Naive thymus-derived CD8-positive, alpha-beta T cell (primary cell): ENCODE measurements at places on chromosomes 5 and 9. TPM values are rescaled to one million over a fixed set of nuclear protein-coding genes. Genes with fewer than 3 reads are reported as not detected.

LMX1B gene
- total RNA-seq = not detected

TMC1 gene
- total RNA-seq = not detected

GRCh38 chr5:179407191-179408175 is 62.2 kb upstream of the ADAMTS2 start:
- H3K27ac ChIP-seq = no peak overlapping the region
- no peak for DNase-seq
- no peaks in the 10 kb centered on the region for H3K4me1 ChIP-seq
- no peak overlapping the region for H3K4me3 ChIP-seq

LTC4S gene
- 5.5 TPM for total RNA-seq

GRCh38 chr5:152811988-152812387 is 406.9 kb upstream of the NMUR2 start:
- H3K4me3 ChIP-seq = no peak overlapping the region
- H3K27me3 ChIP-seq = no peaks in the 10 kb centered on the region
- H3K4me1 ChIP-seq = peaks cover 2% of the 10 kb centered on the region
- DNase-seq = no peak
- H3K36me3 ChIP-seq = no peaks in the 10 kb centered on the region
